ENCODE measurements at places on chromosomes 16 and 17.

GRCh38 chr16:30605158-30605557 lies 5.0 kb downstream of the ZNF689 start:
- no peak for DNase-seq

DNA sequence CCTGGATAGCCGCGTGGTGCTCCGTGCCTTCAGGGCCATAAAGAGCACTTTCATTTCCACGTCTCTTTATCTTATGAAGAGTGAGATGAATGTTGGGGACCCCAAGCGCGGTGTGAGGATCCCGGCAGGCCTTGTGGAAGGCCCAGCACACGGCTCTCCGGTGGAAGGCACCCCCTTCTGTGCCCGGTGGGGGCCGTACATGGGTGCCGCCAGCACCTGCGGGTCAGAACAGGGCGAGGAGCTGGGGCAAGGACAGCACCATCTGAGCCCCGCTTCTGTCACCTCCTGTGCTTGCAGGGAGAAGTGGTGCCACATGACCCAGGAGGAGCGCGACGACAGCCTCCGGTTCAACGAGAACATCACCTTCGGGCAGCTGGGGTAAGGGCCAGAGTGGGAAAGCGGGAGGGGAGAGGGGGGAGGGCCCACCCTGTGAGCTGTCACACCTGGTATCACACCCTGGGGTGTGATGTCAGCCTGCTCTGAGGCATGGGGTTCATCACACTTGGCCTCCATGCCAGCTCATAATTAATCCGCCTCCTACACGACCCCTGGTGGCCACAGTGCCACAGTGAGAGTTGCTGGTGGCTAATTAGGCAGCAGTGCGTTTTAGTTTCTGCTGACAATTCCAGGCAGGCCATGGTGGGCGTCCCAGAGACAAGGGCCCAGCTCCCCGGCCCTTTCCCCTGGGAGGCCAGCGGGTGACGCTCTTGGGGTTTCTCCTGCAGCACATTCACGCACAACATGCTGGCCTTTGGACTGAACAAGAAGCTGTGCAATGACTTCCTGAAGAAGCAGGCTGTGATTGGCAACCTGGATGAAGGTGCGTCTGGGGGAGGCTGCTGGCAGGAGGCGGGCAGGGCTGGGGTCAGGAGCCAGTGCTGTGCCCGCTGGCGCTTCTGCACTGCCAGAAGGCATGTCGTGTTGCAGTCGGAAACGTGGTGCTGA lies 25.7 kb downstream of the CIBAR2 start:
- DNase-seq: peak; percentile 15

DNA sequence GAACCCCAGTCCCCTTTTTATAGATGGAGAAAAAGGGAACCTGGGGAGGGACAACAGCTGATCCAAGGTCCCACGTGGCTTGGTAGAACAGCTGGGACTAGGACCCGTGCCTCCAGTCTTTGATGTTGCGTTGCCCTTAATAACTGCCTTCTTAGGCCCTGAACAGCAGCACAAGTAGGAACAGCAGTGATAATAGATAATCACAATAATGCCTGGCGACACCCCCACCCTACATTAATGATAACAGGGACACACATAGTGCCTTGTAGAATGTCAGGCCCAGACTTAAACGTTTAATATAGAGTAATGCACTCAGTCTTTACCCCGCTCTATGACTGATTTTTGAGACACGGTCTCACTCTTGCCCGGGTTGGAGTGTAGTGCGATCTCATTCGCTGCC lies 96.4 kb downstream of the ABCC6 start:
- DNase-seq: no peak

DNA sequence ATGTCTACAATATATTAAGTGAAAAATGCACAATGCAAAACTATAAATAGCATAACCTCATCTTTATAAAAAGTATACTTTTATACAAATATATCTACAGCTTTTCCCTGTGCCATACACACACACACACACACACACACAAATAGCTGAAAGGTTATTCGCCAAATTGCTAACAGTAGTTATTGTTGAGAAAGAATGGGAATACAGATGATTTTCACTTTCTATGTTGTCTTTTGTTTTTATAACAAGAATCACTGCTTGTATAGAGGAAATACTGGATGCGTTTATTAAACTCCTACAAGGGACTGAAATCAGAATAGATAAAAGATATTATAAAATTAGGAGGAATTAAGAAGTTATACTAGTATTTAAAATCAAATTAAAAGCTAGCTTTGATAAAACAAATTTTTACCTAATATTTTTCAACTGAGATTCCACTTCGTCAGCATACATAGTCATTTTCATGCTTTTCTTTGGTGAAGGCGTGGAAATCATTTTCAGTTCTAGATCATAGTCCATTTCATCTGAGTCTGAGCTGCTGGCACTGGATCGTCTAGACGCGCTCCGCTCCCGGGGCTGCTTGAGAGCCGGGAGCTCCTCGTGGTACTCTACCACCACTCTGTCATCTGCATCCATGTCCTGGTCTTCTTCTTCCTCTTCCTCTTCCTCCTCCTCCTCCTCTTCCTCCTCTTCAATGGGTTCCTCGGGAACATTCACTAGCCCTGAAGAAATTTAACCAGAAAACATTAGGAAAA lies 17.0 kb upstream of the ITGAE start:
- no peak for DNase-seq

DNA sequence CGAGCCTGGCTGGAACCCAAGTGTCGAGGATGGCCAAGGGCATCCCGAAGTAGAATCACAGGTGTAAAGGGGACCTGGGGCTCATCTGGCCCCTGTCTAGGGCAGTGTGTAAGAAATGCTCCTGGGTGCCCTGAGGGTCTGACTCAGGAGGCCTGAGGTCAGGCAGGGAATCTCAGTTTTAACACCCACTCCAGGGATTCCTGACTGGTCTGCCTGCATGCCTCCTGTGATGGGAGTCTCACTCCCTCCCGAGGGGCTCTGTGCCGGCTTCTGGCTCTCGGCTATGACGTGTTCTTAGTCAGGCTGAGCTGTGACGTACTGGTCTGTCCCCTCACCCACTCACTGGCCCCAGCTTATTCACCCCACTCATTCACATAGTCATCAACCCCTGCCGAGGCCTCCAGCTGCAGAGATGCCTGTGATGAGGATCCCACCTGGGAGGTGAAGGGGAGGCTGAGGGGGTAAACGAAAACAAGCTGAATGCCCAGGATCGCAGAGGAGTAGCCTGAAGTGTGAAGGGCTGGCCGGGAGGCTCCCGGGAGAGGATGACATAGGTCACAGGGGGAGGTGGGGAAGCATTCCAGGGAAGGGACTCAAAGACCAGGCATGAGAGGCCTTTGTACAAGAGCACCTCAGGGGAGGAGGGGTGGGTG lies 23.8 kb downstream of the FAM83G start:
- DNase-seq: no peak

- no peak for DNase-seq
These were observed 260.4 kb upstream of the TBX2 start for GRCh38 chr17:61139219-61139618.

DNA sequence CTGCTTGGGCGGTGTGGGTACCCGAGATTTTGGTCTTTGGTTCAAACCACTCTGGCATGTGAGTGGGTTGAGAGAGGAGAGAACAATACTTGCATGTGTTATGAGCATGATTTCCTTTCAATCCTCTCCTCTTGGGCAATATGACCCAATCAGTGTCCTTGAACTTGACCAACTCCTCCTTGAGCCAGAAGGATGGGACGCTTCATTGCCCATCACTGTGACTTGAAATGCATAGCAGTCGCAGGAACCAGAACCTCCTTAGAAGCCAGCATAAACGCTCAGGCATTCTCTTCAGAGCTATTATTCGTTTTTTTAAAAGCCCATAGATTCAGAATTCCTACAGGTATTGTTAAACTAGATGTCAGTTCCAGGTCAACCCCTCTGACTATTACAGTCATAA lies 367.4 kb downstream of the HAPSTR1 start:
- DNase-seq: no peak

DNA sequence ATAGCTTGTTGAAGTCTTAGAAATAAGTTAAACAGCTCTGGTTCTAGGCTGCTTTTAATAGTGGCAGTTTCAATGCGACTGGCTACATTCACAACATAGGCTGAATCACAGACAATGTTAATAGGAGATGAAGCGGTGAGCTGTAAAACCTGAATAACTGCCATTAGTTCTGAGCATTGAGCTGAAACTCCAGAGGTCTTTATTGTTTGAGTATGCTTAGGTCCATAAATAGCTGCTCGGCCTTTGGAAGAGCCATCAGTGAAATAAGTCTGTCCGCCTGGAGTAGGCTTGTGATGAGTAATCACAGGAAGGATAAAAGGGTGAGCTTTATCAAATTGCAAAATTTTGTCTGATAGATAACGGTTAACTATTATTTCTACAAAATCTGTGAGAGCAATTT lies 9.4 kb upstream of the ZNF689 start:
- no peak for DNase-seq

DNA sequence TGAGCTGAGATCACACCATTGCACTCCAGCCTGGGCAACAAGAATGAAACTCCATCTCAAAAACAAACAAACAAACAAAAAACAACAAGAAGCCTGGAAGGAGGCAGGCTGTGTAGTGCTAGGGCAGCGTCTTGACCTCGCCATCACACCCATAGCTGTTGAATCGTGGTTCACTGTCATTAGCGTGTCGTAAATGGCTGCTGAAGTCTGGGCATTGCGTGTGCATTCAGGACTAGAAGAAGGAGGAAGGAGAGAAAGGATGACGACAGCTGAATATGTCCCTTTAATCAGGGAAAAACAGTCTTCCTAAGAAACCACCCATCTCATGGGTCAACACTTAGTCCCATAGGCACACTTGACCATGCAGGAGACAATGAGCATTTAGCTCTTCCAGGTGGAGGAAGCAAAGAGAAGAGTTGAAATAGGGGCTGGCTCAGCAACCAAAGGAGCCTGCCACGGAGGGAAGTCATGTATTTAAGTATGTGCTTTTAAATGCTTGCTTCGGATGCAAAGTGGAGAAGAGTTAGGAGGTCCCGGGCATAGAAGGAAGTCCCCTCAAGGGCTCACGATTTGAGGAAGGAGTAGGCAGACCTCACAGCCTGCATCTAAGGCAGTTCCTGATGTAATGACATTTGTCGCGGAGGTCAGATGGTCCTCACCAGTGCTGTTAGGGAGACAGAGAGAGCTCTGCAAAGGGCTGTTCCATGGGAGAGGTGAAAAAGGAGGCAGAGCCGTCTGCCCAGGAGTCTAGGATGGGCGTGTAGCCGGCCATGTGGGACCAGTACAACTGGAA lies 8.8 kb downstream of the PRSS22 start:
- no peak for DNase-seq

Measured in pulmonary artery endothelial cell (primary cell).